Hippocampal formation (tissue), 2 donors: ENCODE measurements at places on chromosomes 3 and 15.

GRCh38 chr3:114879059-114880031, 267.7 kb downstream of the ZBTB20 start:
- DNase-seq, result no peak

- no peak for DNase-seq
Measured at GRCh38 chr3:60301142-60301541, 950.1 kb downstream of the FHIT start.

DNA sequence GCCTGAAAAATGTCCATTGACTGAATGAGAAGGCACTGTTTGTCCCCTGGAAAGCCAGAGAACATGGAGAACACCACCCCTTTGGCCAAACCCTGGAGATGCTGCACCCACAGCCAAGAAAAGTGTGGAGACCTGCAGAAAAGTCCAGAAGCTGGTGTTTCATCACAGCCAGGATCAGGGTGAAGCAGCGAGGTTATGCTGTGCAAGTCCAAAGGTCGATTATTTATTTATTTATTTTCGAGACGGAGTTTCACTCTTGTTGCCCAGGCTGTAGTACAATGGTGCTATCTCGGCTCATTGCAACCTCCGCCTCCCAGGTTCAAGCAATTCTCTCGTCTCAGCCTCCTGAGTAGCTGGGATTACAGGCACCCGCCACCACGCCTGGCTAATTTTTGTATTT, 5.5 kb upstream of the CTSH start:
- DNase-seq, result no peak

- no peak for DNase-seq
Measured at GRCh38 chr3:119346076-119346496, 51.9 kb downstream of the ARHGAP31 start.

DNA sequence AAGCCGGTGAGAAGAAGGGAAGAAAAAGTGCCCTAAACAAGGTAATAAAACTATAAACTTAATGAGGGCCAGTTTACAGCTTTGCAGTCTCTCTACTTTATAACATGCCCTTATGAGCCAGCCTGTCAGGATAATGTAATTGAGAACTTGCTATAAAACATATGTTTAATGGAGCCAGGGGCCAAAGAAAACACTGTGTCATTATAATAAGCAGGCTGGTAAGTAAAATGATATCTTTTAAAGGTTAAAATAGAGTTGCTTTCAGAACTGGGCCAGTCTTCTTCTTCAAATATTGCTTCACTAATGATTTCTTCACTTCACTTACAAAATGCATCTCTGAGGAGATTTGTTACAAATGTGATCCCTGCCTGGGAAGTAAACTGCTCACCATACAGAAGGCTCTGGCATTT, 192.5 kb downstream of the SHOX2 start:
- DNase-seq, result no peak

GRCh38 chr15:73190189-73190601, 137.9 kb downstream of the NEO1 start:
- DNase-seq, result no peak
